Putamen (tissue), 1 donor: ENCODE measurements at places on chromosomes 12 and 14.

DNA sequence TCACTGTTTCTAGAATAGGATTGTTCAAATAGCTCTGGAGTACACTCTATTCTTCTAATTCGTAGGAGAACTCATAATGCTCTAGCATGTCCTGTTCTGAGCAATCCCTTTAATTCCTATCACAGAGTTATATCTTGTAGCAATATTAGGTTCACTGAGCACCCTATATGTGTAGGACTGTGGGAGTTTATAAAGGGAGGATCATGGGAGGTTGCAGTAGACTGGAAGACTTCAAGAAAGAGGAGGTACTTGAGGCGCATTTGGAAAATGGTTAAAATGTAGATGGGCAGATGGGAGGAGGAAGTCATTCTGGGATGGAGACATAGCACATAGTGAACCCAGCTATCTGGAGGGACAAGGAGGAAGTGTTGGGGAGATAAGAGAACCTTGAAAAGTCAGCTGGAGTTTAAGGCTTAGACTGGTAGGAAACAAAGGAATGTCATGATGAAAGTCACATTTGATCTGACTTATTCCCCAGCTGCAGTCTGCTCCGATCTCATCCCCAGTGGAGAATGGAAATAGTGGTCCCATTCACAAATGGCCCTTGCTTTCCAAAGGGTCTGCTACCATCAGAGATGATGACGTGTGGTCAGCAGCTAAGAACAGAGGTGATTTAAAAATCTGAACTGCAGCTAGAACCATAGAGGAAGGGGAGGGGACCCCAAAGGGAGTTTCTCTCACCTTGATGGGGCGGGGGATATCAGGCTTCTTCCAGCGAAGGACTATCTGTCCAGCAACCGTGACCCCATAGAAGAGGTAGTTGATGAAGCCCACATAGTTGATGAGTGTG is 10.1 kb upstream of the CEBPE start:
- DNase-seq, result no peak

- DNase-seq, result no peak
Measured at GRCh38 chr12:75657831-75658230, 146.4 kb upstream of the KRR1 start.

GRCh38 chr14:32908196-32909084 is 30.2 kb upstream of the NPAS3 start:
- no peak for DNase-seq

- no peak for DNase-seq
Measured at GRCh38 chr12:50613463-50613862, 108.7 kb downstream of the DIP2B start.

DNA sequence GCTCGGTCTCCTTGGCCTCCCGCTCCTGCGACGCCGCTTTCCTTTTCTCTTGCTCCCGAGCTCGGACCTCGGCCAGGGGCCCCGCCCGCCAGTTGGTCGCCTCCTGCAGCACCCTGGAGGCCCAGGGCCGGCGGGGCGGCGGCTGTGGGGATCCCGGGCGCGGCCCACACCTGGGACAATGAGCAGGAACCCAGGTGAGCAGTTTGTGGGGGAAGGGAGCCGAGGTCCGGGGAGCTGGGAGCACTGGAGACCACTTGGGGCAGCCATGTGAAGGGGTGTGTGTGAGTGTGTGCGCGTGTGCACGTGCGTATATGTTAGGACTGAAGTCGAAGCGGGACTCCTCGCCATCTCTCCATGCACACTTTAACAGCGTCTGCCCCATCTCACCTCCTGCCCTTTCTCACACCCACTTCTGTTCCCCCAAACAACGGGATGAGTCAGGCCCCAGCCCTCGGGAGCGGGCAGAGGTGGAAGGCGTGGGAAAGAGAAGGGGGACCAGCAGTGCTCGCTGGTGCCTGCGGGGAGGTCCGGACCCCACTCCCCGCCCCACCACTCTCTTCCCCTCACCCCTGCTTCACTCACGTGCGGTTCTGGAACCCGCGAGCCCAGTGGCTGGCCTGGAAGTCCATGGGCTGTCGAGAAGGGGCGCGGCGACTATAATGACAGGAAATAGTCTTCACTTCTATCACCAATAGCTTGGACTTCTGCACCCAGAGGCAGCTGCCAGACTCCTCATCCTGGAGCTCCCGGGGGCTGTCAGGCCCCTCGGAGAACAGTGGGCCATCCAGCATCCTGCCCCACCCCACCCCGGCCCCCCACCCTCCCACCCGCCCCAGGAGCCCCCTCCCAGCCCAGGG is 450 bp downstream of the DDN start:
- no peak for DNase-seq

- DNase-seq, result no peak
Measured at GRCh38 chr12:47273191-47273626, 193.4 kb upstream of the AMIGO2 start.
